ENCODE measurements at places on chromosomes 5 and 9.

GRCh38 chr5:68299105-68299504, 83.5 kb downstream of the PIK3R1 start:
- no peak for DNase-seq

DNA sequence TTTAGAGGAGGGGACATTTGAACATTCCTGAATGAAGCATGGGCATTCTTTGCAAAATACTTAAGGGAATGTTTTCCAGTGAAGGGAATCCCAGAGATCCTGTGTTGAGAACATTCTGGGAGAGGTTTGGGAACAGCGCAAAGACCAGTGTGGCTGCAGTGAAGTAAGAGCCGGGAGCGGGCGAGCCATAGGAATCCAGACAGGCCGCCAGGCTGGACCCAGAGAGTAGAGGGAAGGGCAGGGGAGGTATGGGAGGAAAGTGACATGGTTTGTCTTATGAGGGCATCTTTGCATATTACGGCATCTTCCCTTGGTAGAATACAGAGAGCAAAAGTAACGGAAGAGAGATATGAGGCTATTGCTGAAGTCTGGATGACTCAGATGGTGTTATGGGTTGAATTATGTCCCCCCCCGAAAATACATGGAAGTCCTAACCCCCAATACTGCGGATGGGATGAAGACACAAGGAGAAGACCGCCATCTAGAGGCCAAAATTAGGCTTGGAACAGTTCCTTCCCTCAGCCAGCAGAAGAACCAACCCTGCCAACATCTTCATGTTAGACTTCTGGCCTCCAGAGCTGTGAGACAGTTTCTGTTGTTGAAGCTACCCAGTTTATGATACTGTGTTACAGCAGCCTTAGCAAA, 268.2 kb downstream of the MAST4 start:
- no peak for DNase-seq

DNA sequence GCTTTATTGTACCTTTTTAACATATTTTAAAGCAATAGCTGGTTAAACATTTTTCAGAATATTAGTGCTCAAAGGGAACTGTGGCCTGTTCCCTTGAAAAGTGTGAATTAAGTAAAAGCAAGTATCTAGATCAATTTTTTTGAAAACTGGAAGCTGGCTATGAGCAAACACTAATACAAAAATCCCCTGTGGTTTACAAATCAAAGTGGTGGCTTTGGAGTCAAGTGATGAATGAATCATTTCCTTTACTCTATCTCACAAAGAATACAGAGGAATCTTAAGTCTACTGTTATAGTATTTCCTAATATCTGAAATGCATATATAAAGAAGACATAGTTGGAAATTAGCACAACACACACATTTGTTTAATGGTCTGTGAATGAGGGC, 212.4 kb upstream of the C9orf72 start:
- no peak for DNase-seq

DNA sequence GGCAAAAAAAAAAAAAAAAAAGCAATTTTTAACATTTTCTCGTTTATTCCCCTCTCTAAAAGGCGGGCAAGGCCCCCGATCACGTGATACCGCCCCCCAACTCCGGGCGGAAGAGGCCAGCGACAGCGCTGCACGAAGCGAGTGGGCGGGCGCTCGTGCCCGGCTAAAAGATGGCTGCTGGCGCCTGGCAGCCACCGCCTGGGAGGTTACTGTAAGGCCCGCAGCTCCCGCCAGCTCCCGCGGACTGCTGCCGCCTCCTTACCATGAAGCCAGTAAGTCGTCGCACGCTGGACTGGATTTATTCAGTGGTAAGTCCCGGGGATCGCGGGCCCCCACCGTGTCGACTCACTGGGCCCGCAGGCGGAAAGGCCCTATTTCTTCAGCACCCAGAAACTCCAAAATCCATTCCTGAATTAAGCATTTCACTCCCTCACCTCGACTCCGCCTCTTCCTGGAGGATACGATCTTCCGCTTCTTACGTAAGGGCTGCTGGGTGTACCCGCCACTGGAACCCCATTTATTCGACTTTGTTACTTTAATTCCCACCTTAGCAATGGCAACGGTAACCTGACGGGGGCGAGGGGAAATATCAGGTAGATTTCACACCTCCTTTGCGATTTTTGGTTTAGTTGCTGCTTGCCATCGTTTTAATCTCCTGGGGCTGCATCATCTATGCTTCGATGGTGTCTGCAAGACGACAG, at the start of the genes SMIM27 and TOPORS:
SMIM27 (plus strand) TSS at position 156 of the 701 bp plus-strand sequence; CDS start at position 264, 108 bp downstream.
TOPORS (minus strand) TSS at position 415 of the 701 bp plus-strand sequence; CDS start at position 265, 150 bp downstream.
- DNase-seq = peak; percentile 82

Data from Calu3 (cell line).